Right atrium auricular region (tissue), 2 donors: ENCODE measurements at places on chromosomes 7 and 10.

GRCh38 chr10:66167816-66168215 is 758.0 kb upstream of the LRRTM3 start:
- no peak for DNase-seq

GRCh38 chr10:119872610-119872859 is at the start of gene MCMBP:
Gene MCMBP, minus strand, starts transcription at chr10:119872843. Its CDS starts 259 bp downstream, at chr10:119872584.
- no peak for DNase-seq

DNA sequence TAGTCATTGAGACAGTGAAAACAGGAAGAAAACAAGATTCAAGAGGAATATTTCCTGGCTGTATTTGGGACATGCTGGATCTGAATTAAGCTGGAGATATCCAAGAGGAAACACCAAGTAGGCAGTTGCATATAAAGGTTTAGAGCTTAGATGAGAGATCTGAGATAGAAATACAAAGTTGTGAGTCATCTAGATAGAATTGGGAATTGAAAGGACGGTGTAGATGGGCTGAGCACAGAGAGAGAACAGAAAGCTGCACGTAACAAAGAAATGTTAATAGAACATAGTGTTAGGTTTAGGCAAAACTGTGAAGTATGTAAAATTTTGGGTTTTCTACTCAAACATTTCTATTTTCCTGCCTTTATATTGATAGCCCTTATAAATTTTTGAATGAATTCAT is 218.5 kb upstream of the TMEM196 start:
- DNase-seq: no peak

DNA sequence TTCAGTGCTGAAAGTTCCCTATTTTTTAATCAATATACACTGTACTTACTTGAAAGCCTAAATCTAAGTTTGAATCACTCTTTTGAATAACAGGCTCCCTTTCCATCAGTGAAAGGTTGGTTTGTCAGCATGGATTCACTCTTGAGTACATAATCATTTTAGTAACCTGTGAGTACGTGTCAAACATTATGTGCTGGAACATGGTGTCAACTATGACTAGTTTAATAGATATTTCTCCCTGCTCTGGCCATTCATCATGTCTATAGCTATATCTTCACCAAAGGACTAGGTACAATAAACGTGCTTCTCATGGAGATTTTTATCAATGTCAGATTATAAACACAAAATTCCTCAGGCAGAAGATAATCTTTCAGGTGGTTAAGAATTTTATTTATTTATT is 61.7 kb upstream of the MDFIC start:
- DNase-seq: no peak

- no peak for DNase-seq
Measured at GRCh38 chr7:107467972-107468371, 1.9 kb upstream of the GPR22 start.

DNA sequence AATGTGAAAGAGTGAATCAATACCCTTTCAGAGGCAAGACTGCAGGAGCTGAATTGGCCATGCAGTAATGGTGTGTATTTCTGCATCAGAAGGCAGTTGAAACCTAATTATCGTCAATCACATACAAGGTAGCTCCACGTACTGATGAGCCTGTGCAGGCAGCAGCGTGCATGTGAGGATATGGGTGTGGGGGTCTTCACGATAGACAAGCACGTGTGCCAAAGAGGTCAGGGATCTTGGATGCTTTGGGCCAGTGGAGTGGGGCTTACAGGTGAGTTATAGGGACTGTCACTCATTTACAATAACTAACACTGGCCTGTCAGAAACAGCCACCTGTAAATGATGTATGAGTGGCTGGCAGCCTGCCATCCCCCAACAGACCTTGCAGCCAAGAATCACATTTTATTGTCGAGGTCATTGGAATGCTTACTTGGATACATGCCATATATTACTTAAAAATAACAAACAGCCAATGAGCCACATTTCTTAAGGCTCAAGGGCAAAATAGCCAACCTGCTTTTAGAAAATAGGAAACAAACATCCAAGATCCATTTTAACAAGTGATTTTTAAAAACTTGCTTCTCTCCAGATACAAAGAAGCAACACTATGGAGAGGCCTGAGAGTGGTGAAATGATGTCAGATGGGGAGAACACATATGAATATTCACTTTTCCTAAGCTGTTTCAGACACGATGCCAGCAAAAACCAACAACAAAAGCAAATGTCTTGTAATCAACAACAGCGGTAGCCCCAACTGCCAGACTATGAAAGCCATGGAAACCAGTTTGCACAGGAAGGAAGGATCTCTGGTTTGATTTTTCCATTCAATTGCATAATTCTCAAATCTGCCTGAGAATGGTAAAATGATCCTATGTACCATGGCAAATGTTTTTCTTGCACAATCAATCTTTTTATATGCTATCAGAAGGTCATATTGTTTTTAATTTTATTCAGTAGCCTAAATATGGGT is 210.7 kb downstream of the SKAP2 start:
- no peak for DNase-seq

GRCh38 chr10:22805304-22805703 is 90.9 kb upstream of the PIP4K2A start:
- no peak for DNase-seq

- DNase-seq: no peak
Measured at GRCh38 chr7:1696671-1697498, 26.8 kb downstream of the ELFN1 start.

GRCh38 chr7:110531186-110531585 is 559.7 kb upstream of the LRRN3 start:
- no peak for DNase-seq

GRCh38 chr7:101784292-101785127 is 32.9 kb upstream of the CUX1 start:
- DNase-seq: no peak
